Stimulated activated CD4-positive, alpha-beta T cell treated with anti-CD3 and anti-CD28 coated beads, Interleukin-12 subunit alpha, Interleukin-12 subunit beta, amount 100 ng/mL, for 4 hours (primary cell): ENCODE measurements at places on chromosomes 12 and 14.
A peak's percentile ranks its signal among the peaks of the same experiment; 100 is the strongest.

DNA sequence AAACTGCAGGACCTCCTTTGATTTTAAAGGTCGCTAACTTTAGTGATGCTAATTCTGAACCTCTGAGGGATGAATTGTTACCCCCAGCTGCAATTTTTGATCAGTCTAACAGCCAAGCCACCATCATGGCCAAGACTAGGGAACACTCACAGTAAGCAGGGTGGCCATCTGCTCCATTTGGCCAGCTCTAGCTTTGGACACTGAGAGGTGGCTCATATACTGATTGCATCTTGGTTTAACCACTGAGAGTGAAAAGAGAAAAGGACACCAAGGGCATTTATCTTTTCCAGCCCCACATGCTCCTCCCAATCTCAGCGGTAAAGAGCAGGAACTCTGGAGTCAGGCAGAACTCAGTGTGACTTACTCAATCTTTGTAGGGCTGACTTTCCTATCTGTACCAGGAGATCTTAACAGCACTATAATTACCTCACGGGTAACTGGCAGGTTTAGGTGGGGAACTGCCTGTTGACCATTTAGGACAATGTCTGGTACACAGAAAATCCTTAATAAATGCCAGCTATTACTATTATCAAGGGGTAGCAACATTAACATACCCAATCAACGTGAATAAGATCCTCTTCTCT is 6.2 kb downstream of the LPCAT3 start:
- no peak for DNase-seq

GRCh38 chr14:99755629-99756603 is 37.3 kb upstream of the EML1 start:
- no peak for DNase-seq

GRCh38 chr12:60269611-60270269 is 673.9 kb downstream of the SLC16A7 start:
- no peak for DNase-seq

GRCh38 chr14:105419195-105420091 is at the start of gene MTA1:
TSS of gene MTA1 (plus strand) at chr14:105419827. CDS start at chr14:105420036, 209 bp downstream.
- peak; percentile 60 for DNase-seq

- peak; percentile 42 for DNase-seq
Measured at GRCh38 chr14:68968051-68968450, 11.1 kb downstream of the ACTN1 start.

GRCh38 chr12:72570601-72571000 is 298.4 kb downstream of the TRHDE start:
- DNase-seq, result no peak

DNA sequence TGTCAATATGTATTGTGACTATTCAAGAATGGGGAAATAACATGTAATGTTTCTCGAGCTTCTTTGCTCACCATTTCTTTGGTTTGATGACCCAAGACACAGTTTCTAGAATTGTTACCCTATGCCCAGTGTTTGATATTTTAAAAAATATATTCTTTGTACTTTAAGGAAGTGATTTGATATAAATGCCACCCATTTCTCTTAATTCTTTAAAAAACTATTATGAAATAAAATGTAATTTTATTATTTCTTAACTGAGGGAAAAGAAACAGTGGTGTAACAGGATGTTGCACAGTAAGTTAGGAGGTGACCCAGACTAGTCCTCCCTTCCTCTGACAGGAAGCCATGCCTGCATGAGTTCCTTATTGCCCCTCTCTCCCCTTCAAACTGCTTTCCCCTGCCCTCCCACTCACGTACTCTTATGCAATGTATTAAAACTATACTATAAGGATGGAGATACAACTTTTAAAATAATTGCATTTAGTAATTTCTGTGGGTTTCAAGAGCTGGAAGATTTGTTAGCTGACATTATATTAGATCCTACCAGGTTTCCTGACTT is 279.4 kb downstream of the TMTC2 start:
- no peak for DNase-seq

- DNase-seq, result no peak
Measured at GRCh38 chr12:92136026-92136730, 9.5 kb downstream of the BTG1 start.

- no peak for DNase-seq
Measured at GRCh38 chr14:33710273-33710672, 240.6 kb downstream of the EGLN3 start.

DNA sequence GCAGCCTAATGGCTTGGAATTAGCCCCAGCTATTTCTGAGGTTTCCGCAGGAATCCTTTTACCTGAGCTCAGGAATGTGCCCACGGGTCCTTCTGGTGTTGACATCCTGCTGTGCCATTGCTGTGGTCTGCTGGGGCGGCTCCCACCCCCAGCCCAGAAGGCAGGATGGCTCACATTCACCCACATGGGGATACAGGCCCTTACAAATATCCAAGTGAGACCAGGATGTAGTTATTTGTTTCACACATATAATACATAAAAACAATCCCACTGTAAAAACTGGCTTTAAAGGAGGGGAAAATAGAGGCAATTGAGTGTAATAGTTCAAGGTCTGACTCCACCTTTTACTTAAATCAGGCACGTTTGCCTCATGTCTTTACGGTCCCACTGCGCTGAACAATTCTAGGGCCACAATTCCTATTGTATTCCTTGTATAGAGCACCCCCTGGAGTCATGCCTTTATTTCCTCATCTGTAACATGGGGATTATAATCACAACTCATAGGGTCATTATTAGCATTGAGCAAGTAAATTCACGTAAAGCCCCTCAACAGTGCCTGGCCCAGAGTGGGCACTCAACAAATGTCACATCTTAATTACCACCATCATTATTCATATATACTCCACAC is 57.2 kb upstream of the FICD start:
- no peak for DNase-seq

- no peak for DNase-seq
Measured at GRCh38 chr14:42565556-42565955, 958.9 kb downstream of the LRFN5 start.

GRCh38 chr12:16155938-16156337 is 121.5 kb downstream of the SLC15A5 start:
- DNase-seq, result no peak

- DNase-seq, result no peak
Measured at GRCh38 chr14:105738638-105739037, 212.3 kb downstream of the TMEM121 start.

- no peak for DNase-seq
Measured at GRCh38 chr14:104040539-104040938, 45.0 kb upstream of the ASPG start.

DNA sequence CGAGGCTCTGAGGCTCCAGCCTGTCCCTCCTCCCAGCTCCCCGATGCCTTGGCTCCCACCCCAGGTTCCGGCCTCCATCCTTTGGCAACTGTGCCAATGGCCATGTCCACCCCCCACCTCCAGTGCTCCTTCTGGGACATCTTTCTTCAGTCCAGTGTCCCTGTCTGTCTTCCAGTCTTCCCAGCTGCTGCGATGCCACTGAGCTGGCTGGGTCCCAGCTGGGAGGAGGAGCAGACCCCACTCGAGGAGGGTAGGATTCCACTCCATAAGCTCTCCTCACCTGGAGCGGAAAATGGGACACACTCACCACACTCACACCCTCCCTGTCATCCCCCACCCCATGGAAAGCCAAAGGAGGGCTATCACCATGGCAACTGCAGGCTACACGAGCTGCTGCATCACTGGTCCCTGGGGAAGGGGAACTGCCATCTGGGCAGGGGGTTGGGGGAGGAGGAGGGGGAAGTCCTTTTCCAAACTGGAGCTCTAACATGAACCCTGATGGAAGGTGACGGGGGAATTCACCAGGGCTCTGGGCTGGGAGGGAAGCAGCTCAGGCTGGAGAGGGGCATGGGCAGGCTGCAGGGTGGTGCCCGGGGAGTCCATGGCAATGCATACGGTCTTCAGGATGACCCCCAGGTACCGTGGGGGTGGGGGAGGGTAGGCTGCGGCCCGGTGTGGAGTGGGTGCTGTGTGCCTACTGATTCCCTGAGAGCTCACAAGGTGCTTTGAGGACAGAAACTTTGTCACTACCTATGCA is 94.3 kb downstream of the LRRC74A start:
- no peak for DNase-seq

- DNase-seq, result no peak
Measured at GRCh38 chr14:104892531-104893434, 27.7 kb downstream of the CEP170B start.

- DNase-seq, result no peak
Measured at GRCh38 chr12:77575376-77575919, 255.2 kb upstream of the NAV3 start.

DNA sequence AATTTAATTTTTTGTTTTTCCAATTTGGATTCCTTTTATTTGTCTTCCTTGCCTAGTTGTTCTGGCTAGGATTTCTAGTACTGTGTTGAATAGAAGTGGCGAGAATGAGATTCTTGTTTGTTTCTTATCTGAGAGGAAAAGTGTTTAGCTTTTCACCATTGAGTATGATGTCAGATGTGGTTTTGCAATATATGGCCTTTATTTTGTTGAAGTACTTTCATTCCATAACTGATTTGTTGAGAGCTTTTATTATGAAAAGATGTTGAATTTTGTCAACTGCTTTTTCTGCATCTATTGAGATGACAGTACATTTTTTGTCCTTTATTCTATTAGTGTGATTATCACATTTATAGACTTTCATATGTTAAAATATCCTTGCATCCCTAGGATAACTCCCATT is 462.0 kb downstream of the CCDC91 start:
- no peak for DNase-seq

GRCh38 chr12:131784909-131785762 is 43.1 kb upstream of the MMP17 start:
- no peak for DNase-seq

GRCh38 chr14:102568115-102568614 is 24.3 kb upstream of the RCOR1 start:
- peak; percentile 37 for DNase-seq

GRCh38 chr14:92973261-92973797 is 50.4 kb downstream of the CHGA start:
- no peak for DNase-seq
